Omental fat pad (tissue), 4 donors: ENCODE measurements at places on chromosomes 7 and 10.

- no peak for DNase-seq
These were observed 39.3 kb downstream of the VSTM2A start for GRCh38 chr7:54581511-54581910.

DNA sequence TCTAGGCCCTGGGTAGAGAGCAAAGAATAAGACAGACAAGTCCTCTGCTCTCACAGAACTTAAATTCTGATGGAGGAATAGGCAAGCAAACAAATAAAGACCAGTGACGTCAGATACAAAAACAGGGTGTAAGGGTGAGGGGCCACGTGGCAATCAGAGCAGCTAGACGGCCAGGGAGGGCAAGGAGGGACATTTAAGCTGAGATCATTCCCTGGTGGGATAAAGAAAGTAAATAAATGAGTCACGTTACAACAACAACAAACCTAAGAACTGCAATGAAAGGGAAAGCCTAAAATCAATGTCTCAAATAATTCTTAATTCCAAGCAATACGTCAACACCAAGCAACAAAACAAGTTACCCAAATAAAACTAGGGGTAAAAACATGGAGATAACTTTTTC is 21.8 kb downstream of the STN1 start:
- no peak for DNase-seq

GRCh38 chr10:110803830-110804338 is 67.8 kb upstream of the PDCD4 start:
- no peak for DNase-seq

GRCh38 chr10:59879363-59879913 is 26.9 kb downstream of the CCDC6 start:
- no peak for DNase-seq

GRCh38 chr10:57113545-57113944 is 752.5 kb upstream of the ZWINT start:
- DNase-seq = no peak

GRCh38 chr10:29199941-29200679 is 88.8 kb upstream of the LYZL1 start:
- DNase-seq = no peak

DNA sequence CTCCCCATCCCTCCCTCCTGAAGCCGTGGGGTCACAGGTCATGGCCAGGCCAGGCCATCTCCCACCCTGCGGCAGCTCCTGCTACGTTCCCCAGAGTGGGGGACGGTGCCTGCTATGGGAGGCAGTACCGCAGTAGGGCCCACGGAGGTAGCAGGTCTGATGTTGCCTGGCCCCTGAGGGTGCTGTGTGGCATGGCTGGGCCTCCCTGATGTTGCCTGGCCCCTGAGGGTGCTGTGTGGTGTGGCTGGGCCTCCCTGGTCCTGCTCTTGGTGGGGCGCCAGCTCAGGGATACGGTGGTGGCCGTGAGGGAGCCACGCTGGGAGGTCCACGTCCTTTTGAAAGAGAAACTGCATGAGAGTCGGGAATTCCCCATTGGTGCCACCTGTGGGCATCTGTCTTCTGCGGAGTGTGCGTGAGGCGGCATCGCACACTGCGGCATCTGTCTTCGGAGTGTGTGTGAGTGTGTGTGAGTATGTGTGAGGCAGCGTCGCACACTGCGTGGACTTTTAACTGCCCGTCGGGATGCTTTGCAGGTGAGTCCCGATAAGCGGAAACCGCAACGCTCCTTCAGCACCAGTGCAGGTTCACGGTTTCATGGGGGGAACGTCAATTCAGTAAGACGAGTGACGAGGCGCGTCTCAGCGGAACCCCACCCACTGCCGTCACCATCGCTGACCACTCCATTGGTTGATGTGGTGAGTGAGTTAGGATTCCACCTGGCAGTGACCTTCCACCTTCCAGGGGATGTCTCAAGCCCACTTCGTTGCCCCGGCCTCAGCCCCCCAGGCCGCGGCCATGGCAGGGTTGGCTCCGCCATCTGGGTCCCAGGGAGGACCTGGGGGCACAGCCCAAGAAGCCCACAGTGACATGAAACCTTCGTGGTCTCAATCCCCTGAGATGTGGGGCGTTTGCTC is 51.2 kb upstream of the CFAP46 start:
- no peak for DNase-seq

DNA sequence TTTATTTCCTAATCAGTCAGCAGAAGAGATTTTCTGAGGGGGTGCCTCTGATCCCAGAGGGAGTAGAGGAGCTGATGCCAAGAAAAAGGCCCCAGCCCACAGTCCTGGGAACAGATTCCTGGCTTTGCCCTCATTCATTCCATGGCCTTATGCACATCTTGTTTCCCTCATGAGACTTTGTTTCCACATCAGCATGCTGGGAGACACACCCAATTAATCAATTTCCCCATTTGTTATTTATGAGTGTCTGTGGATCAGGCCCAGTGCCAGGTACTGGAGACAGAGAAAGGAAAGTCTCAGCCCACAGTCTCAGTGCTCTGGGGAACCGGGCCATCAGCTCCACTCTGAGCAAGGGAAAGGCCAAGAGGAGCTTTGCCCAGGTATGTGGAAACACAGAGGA is 496.2 kb upstream of the ZMIZ1 start:
- DNase-seq = no peak

- DNase-seq = no peak
These were observed 649 bp downstream of the SCD start for GRCh38 chr10:100347568-100348195.

GRCh38 chr10:130378556-130379400 is 242.6 kb downstream of the GLRX3 start:
- DNase-seq = no peak

DNA sequence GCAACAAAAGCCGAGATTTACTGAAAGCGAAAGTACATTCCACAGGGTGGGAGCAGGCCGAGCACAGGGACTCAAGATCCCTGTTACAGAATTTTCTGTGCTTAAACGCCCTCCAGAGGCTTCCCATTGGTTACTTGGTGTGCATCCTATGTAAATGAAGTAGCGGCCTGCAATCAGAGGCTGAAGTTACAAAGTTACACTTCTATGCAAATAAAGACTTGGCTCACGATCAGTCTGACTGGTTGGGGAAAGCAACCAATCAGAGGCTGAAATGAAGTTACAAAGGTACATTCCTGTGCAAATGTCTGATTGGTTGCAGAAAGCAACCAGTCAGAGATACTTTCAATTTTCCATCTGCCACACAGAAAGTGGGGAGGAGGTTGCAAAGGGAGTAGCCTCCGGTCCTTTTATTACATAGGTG is 4.1 kb downstream of the ACBD7 start:
- DNase-seq = no peak

GRCh38 chr7:93799750-93800357 is 90.7 kb downstream of the TFPI2 start:
- DNase-seq = no peak

- DNase-seq = no peak
These were observed 69.6 kb downstream of the SHOC2 start for GRCh38 chr10:110989016-110989415.

GRCh38 chr7:46003896-46004875 is 83.1 kb upstream of the IGFBP3 start:
- DNase-seq = no peak

- no peak for DNase-seq
These were observed 55.5 kb downstream of the SLC16A12 start for GRCh38 chr10:89479771-89480446.

GRCh38 chr10:92011560-92012214 is 88.1 kb downstream of the BTAF1 start:
- DNase-seq = no peak

DNA sequence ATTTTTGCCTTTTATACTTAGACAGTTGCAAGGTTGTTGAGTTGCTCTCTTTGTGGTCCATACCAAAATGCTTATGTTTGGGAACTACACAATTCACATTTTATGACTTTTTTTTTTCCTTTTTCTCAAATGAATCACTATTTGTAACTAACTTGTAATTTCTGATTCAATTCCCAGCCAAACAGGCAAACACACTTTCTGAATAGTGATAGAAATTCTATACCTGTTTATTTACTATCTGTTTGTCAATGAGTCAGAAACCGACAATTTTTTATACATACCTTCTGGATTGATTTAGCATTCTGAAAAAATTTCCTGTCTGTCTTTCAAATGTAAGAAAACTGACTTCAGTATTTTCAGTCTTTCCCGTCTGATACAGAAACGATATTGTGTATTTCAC is 69.1 kb downstream of the MBL2 start:
- no peak for DNase-seq

DNA sequence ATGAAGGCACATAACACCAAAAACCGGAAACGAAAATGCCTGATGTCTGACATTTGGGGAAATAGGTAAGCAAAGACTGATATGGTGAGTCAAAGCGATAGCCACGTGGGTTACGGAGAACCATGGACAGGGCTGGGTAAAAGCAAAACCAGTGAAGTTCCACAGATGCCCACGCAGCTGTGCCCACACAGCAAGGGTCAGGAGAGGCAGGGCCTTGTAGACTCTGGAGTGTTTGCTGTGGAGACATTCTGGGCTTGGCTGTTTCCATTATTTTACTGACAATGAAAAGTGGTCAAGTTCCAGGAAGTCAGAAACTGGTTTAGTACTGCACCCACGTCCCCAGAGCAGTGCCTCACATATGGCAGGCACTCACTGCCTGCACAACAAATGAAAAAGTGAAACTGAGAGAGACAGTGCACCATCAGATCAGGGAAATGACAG is 148.7 kb downstream of the ZMYND11 start:
- DNase-seq = no peak

DNA sequence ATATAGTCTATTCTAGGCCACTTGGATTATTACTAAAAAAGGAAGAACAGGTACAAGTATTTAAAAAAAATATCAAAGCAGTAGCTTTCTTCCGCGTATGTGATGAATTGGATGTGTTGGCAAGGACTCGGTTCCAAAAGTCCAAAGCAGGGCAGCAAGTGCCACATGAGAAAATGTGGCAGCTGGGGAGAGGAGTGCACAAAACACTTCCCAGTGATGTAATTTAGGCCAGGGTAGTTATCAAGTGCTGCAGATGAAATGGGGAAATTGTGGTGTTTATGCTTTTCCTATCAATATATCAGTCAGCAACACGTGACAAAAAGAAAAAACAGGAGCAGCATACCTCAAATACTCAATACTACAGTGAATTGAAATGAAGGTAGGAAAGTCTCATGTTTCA is 7.0 kb downstream of the RHOBTB1 start:
- no peak for DNase-seq

DNA sequence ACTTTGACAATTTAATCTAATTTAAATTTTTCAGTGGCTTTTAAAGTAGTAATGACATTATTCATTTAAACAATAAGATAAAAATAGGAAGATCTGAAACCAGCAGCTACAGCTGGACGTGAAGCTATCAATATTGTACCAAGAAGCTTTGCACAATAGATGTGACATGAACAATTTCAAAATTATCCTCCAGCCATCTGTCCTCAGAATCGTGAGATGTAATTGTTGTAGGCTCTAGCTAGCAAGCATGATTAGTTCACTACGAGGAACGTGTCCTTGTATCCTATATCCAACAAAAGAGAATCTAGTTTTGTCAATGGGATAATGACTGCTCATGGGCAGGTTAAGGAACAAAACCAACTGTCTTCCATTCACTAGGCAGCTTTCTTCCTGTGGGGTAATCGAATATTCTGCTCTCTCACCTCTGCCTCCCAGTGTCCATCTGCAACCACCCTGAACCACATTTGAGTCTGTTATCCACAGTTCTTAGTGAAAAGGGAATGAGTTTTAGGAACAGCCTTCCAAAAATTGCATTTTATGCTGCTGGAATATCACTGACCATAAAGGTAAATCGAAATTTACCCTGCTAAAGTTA is 247.3 kb downstream of the PARD3 start:
- DNase-seq = no peak

DNA sequence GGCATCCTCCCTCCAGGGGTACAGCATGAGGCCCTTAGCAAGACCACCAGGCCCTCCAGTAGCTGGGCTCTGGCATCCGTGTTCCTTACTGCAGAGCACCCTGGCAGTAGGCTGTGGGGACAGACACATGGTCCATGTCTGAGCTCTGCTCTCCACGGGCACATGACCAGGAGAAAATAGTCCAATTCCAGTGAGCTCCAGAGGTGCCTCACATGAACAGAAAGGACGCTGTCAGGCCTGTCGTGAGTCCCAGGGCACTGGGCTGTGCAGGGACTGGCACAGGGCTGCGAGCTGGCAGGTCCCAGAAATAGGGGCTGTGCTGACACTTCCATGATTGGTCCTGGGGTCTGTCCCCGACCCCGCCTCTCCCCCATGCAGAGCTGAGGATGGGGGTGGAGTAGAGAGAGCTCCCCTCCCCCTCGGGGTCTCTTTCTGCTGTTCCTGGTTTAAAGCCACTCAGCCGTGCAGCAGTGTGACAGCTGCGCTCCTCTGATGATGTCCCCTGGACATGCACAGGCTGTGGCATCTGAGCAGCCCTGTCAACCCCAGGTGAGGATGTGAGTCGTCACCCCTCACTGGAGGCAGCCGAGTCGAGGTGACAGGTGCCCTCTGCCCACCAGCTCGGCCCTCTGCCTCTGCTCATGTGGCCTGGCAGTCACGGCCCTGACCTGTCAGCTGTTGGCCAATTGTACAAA is 25.2 kb upstream of the ZNF488 start:
- no peak for DNase-seq

DNA sequence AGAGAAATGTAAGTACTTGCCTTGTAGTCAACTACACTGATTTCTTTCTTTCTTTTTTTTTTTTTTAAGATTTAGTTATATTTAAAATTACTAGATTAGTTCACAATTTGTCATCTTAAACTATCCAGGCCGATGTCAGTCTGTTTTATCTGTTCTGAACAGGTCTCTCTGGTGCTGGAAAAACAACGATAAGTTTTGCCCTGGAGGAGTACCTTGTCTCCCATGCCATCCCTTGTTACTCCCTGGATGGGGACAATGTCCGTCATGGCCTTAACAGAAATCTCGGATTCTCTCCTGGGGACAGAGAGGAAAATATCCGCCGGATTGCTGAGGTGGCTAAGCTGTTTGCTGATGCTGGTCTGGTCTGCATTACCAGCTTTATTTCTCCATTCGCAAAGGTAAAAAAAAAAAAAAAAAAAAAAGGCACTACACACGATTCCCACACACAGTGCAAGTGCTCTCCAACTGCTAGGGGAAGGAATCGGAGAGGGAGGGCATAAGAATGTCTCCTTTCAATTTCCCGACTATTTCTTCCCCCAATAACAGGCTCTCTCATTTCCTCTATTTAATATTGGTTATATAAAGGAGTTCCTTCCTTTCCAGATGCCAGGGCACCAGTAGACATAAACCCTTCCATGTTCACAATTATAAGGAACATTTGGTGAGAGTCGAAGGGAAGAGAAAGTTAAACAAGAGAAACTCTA is 53.4 kb downstream of the PAPSS2 start:
- no peak for DNase-seq

DNA sequence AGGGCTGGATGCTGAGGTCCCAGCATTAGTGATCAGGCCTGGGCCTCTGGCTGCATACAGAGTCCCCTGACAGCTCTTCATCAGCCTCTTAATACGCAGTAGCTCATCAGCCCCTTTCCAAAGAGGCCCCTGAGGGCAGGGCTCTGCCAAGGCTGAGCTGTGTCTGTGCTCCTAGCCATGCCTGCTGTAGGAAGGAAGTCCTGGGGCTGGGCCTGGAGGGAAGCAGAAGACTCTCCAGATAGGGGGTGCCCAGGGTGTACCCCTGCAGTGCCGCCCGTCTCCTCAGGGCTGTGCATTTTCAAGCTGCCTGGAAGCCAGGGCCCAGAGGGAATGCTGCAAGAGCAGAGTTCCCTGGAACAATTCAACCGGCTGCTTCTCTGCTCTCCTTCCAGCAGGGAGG is 7.3 kb upstream of the RET start:
- DNase-seq = no peak

GRCh38 chr7:35552691-35553090 is 142.2 kb downstream of the HERPUD2 start:
- DNase-seq = no peak

GRCh38 chr7:45325378-45325777 is 167.8 kb downstream of the RAMP3 start:
- no peak for DNase-seq
